Kidney glomerular epithelial cell (primary cell): ENCODE measurements at places on chromosomes 6 and 20.

GRCh38 chr20:58569241-58570125, 54.3 kb upstream of the APCDD1L start:
- no peak for DNase-seq

DNA sequence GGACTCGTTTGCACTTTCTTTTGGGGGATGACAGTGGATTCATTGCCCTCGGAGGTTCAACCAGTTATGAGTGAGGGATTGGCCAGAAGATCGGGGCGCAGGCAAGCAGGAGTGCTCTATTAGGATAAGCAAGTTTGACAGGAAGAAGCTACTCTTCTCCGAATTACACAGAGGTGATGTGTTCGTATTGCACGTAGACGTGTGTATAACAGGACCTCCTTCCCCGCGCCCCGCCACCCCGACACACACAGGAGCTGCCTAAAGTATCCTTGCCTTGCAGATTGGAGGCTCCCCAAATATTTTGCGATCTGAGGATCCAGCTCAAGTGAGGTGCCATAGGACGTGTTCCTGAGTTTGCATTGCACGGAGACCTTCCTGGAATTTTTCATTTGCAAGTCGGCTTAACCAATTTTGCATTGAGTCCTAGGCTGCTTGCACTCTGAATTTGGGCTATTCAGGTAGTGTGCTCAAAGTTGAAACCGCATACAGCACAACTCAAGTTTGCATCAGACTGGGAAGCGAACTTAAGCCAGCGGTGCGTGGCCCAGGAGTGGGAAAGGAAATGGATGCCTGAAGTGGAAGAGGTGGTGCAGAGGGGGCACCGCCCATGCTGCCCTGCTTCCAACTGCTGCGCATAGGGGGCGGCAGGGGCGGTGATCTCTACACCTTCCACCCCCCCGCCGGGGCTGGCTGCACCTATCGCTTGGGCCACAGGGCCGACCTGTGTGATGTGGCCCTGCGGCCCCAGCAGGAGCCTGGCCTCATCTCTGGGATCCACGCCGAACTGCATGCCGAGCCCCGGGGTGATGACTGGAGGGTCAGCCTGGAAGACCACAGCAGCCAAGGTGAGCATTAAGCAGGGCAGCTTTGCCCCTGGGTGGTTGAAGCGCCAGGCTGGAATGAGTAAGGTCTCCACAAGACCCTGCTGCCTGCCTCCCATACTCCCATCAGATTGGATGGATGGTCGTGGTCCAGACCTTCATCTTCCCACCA, 770 bp downstream of the TCF19 start:
- DNase-seq: no peak

DNA sequence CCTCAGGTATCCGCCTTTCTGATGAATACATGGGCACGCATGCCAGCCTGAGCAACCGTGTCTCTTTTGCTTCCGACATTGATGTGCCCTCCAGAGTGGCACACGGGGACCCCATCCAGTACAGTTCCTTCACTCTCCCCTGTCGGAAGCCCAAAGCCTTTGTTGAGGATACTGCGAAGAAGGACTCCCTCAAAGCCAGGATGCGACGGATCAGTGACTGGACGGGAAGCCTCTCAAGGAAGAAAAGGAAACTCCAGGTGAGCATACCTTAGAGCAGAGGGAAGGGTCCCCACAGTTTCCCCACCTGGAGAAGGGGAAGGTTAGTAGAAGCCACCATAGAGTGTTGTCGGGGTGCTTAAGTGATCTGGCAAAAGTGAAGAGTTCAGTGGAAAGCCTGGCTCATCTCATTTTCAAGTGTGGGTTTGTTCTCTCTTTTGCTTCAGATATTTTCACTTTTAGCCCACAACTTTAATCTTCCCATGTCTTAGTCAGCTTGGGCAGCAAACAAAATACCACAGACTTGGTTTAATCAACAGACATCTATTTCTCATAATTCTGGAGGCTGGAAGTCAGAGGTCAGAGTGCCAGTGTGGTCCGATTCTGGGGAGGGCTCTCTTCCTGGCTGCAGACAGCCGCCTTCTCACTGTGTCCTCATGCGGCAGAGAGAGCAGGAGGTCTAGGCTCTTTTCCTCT, 133.5 kb upstream of the CLDN20 start:
- no peak for DNase-seq

GRCh38 chr20:19875376-19876221, 117.5 kb downstream of the RIN2 start:
- DNase-seq: no peak
